AG09319 (cell line): ENCODE measurements at places on chromosomes 7 and 10.

GRCh38 chr10:126841341-126841895, 63.8 kb upstream of the DOCK1 start:
- no peak for DNase-seq

DNA sequence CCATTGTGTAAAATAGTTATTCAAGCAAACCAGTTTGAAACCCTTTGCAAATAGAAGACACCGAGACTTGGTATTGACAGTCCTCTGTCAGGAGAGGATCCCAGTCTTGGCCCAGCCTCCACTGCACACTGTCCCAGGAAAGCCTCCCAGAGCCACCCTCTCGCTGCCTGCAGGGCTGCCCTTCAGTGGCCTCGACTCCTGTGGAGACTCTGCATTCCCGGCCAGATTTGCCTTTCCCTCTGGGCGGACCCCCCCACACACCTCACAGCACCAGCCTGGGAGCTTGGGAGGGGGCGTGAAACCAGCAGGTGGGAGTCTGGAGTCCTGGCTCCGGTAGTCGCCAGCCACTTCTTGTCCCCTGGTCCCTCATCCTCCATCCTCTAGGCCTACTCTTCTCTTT, 48.7 kb downstream of the GRK5 start:
- DNase-seq: no peak

DNA sequence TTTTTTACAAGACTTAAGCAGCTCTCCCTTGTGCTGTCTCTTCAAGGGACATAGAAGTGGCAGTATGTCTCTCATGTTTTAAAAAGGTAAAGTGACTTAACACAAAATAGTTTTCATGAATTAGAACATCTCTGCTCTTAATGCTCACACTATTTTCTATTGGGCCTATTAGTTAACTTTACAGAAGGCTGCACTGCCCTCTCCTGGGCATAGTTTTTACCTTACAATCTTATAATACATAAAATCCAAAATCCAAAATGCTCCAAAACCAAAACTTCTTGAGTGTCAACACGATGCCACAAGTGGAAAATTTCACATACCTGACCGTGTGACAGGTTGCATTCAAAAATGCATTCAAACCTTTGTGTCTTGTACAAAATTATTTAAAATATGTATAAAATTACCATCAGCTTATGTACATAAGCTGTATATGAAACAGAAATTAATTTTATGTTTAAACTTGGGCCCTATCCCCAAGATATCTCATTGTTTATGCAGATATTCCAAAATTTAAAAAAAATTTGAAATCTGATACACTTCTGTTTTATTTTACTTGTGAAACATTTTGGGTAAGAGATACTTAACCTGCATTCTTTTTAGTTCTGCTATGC, 25.8 kb downstream of the TES start:
- no peak for DNase-seq

- DNase-seq: no peak
Measured at GRCh38 chr10:98528166-98528804, 81.5 kb upstream of the HPS1 start.

- no peak for DNase-seq
Measured at GRCh38 chr7:2099048-2099957, 133.4 kb downstream of the MAD1L1 start.

- DNase-seq: no peak
Measured at GRCh38 chr7:111517549-111517951, 44.7 kb downstream of the IMMP2L start.

DNA sequence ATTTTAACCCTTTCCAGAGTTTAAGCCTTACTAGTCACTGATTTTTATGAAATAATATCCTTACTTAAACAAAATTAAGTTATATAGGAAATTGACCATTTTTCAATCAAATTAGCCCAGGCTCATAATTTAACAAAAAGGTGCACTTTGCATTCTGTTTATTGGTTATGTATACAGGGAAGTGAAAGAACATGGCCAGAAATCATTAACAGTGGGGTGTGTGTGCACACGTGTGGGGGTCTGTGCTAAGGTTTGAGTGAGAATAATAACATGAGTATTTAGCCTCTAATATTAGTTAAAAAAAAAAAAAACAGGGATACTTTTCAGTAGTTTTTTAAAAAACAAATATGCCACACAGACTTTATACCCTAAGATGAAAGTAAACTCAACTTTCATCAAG, 510.5 kb upstream of the PFKP start:
- no peak for DNase-seq

GRCh38 chr7:40493609-40494051, 358.8 kb downstream of the SUGCT start:
- no peak for DNase-seq

DNA sequence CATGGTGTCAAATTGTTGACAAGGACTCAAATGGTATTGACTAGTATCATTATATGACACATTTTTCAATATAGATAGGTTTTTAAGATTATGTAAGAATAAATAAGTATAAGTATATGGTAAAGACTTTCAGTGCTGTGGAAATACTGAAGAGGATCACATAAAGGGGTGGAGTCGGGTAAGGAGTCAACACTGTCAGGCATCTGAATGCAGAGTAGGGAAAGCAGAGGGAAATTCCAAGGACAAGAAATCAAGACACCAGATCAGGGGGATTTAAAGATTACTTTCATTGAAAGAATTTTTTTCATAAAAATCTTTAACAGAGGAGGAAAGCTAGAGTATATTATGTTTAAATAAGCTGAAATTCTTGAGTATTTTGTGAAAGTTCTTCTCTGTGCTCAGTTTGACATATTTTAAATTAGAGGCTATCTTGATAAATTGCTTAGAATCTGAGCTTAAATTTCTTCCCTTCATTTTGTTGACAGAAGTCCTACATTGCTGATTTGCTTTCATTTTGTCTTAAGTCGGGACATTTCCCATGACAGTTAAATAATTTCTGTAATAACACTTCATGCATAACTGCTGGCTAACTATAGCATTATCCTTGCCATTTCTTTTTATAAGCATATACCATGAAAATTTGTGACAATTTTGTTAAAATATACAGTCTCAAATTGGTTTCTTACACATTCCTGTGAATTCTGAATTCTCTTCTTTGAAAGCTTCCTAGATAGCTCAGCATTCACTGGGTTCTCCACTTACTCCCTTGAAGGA, 244.3 kb downstream of the PRKG1 start:
- DNase-seq: no peak

DNA sequence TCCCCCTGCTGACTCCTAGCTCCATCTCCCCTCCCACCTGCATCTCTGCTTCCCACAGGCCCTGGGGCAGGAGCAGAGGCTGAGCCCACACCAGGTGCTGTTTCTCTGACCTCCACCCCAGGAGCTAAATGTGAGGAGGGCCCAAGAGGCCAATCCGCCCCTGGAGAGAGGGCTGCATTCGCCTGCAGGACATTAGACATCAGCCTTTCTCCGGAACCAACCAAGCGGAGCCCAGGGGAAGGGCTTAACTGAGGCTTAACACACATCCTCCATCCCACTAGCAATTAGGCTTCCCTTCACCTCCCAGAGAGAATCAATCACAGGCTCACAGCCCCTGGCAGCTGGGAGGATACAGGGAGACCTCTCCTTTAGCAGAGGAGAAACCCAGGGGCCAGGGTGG, 50.5 kb downstream of the SH3PXD2A start:
- no peak for DNase-seq

DNA sequence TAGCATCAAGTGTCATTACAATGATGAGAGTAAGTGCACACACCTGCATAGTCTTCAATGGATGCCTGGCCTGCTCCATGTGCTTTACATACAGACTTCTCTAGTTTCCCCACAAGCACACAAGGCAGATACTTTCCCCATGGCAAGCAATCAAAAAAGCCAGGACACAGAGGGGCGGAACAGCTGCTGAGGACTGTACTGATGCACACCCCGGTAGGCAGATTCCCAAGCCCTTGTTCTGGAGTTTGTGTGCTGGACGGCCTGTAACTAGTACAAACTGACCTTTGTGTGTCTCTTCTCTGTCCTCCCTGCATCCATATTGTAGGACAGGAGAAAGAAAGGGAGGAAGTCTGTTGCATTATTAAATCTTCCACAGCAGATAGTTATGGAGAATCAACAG, 25.8 kb downstream of the UBE2D4 start:
- DNase-seq: no peak

DNA sequence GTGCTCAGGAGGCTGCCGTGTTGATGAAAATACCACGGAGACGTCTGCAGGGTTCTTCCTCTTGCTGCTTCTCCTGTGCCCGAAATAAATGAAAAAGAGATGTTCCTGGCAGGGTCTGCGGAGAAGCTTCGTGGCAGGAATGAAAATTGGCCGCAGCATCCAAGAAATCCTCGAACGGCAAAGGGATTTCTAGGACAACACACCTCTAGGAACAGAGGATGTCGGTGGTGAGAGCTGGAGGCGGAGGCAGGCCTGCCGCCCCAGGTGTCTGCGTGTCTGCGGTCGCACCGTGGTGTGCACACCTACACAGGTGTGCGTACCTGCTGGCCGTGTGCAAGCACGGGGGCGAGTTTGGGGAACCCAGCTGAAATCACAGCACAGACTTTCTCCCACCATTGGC, 43.4 kb downstream of the TMEM130 start:
- no peak for DNase-seq

GRCh38 chr10:11138314-11139033, 120.8 kb downstream of the CELF2 start:
- no peak for DNase-seq

DNA sequence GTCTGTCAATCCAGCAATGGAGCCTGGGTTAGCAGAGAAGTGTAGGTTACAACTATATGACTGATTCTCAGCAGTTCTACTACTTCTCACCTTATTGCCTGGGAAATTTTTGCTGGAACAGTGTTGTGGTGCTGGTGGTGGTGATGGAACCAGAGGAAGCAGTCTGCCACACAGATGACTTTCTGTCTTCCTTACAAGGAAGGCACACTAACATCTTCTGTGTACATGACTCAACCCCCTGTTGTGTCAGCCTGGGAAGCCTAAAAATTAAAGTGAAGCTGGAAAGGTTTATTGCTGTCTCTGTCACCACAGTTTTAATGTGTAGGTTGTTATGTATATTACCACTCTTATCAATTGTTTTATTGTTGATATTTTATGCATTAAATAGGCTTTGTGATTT, 40.3 kb downstream of the ANKRD7 start:
- DNase-seq: no peak

GRCh38 chr10:53256623-53257022, 484.0 kb upstream of the MBL2 start:
- DNase-seq: no peak

GRCh38 chr10:12051241-12051640, 8.6 kb upstream of the UPF2 start:
- DNase-seq: no peak

DNA sequence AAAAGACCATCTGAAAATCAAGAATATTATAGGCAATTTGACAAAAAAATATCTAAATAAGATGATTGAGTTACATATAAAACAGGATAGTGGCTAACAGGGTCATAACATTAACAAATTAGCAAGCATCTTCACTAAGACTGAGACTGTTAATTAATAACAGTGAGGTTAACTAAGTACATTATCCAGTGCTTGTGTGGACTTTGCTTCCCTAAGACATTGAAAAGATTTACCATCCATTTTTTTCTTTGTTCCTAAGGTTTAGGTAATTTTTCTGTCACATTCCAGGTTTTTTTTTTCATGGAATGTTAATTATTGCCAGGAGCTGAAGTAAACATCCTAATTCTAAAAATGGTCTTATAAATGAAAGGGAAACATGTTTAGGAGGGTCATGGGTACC, 227.6 kb downstream of the ANKRD7 start:
- DNase-seq: no peak

GRCh38 chr7:44976746-44977196, 2.0 kb downstream of the MYO1G start:
- DNase-seq: no peak

DNA sequence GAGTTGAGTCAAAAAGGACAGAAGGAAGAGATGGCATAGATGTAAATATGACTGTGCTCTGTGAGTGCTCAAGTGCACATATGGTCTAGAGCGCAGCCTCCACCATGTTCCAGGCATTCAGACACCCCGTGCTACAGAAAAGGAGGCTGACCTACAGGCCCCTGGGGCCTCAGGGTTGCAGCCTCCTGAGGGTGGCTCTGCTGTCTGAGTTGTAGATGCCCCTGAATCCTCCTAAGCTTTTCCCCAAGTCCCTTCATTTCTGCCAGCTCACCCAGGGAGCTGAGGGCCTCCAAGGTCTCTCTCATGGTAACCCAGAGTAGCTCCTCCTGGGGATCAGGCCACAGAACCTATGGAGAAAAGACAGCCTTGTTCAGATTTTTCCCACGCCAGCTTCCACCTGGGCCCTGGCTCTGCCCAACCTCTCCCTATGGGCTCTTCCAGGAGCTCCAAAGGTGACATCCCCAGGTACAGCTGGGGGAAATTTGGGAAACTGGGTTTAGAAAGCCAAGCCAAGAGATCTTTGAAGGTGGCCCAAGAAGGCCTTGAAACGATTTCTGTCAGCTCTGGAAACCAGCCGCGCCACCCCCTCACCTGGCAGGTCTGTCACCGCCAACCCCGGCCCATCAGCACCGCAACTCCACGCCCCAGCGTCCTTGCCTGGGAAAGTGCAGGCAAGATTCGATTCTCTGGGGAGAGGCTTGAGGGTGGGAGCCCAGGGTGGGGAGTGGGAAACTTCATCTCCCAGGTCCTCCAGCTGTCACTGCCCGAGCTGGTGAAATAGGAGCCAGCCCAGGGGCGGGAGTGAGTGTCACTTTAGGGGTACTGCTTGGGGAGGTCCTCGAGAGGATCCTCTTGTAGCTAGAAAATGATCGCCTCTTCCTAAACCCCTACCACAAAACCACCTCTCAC, 2.4 kb downstream of the ZNF467 start:
- DNase-seq: no peak

DNA sequence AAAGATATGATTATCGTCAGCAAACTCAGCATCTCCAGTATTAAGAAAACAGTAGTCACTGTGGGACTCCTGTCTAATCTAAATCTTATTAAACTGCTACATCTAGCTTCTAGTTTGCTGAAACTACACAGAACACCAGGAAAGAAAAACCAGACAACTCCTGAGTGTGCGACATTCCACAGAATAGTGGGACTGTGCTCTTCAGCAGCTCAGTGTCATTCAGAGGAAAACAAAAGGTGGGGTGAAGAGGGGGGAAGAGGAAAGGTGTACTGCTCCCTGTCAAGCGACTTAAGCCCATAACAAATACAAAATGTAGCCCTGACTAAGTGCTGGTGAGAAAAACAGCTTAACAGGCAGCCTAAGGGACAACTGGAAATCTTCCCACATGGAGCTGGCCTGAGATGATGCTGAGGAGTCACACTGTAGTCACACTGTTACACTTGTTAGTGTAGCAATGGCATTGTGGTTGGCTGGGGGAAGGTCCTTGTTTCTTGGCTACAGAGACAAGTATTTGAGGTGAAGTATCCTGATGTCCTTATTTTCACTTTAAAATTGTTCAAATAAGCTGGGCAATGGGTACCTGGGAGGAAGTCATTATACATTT, 135.5 kb downstream of the USP6NL start:
- no peak for DNase-seq

GRCh38 chr7:123208793-123209192, 9.0 kb upstream of the SLC13A1 start:
- DNase-seq: no peak

- no peak for DNase-seq
Measured at GRCh38 chr7:4406288-4407058, 275.6 kb upstream of the FOXK1 start.
